ENCODE measurements at places on chromosomes 4 and X.

DNA sequence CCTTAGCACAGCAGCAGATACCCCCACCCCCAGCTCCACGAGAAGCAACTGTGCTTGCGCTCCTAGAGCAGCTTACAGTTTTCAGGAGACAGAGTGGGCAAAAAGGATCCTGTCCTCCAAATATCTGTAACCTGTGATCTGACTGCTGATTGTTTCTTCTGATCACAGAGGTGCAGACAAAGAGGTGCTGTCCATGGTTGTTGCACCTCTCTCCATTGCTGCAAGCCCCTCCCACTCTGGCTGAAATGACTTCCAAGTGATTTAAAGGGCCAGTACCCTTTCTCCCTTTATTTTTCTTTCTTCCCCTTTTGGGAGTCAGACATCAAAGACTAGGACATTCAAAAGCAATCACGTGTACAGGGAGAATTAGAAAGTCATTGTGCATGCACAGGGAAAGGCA, 205.3 kb upstream of the GEMIN8 start:
- DNase-seq = peak; percentile 5

DNA sequence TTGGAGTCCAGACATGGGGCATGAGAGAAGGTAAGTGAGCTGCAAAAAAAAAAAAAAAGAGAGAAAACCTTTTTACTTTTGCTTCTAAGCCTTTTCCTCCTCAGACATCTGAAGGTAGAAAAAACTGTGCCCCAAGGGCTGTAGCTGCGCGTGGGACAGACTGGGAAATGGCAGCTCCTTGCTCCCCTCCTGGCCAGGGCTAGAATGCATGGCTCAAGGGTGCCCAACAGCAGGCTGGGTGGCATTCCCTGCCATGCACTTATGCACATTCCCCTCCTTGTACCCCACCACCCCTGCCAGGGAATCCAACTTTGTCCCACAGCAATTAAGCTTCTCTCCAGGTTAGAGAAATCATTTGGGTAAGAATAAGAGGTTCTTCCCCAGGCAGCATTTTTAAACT, 421.2 kb downstream of the TRAM1L1 start:
- DNase-seq = no peak

DNA sequence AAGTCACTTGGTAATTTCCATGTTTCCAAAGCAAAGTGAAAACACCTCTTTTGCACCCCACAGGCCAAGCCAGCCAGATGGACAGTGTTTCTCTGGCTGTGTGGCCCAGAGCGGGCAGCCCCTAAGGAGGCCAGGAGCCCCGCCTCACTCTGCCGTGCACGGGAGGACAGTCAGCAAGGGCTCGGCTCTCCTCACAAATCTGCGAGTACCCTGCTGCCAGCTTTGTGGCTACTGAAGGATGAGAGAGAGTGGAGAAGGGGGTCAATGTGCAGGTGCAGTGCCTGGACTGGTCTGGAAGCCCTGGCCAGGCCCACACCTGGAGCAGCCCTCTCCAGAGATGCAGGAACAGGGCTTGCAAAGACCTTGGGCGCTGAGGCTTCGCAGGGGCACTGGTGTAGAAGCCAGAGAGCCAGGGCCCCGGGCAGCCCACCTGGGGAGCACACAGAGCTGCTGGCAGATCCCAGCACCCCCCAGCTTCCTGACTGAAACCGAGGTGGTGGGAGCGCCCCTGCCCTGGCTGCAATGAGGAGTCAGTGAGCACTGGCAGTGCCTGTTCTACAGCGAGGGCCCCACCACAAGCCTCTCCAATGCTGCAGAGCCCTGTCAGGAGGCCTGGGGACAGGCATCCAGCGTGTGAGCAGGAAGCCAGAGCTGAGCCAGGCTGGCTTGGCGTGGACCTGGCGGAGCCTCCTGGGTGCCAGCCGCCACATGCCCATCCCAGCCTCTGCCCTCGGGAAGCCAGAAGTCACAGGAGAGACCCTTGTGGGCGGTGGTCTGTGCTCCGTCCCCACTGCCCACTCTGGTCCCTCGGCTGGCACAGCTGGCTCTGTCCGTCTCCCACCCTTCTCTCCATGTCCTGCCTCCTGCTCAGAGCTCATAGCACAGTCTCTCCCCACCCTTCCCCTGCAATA, 3.9 kb downstream of the SPON2 start:
- no peak for DNase-seq

GRCh38 chrX:72346302-72346949, 40.7 kb upstream of the CITED1 start:
- no peak for DNase-seq

GRCh38 chr4:156976147-156976546, 4.5 kb upstream of the PDGFC start:
- DNase-seq = no peak

GRCh38 chr4:78560296-78560963, 8.9 kb downstream of the ANXA3 start:
- no peak for DNase-seq

DNA sequence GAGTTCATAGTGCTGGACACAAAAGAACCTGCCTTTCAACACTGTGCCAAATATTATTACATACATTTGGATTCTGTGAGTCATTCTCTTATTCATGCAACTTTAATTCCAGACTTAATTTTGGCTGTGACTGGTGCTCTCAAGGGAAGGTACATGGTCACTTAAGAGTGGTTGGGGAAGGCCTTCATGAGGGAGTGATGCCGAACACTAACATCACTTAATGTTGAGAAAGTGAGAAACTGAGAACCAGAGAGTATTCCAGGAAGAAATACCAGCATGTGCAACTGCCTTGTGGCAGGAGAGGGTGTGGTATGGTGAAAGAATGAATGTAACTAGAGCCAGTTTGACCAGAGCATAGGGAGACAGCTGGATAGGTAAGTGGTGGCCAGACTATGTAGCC, 41.5 kb upstream of the FHDC1 start:
- no peak for DNase-seq

- no peak for DNase-seq
Observed at GRCh38 chr4:74117024-74117534, 18.1 kb upstream of the CXCL2 start.

DNA sequence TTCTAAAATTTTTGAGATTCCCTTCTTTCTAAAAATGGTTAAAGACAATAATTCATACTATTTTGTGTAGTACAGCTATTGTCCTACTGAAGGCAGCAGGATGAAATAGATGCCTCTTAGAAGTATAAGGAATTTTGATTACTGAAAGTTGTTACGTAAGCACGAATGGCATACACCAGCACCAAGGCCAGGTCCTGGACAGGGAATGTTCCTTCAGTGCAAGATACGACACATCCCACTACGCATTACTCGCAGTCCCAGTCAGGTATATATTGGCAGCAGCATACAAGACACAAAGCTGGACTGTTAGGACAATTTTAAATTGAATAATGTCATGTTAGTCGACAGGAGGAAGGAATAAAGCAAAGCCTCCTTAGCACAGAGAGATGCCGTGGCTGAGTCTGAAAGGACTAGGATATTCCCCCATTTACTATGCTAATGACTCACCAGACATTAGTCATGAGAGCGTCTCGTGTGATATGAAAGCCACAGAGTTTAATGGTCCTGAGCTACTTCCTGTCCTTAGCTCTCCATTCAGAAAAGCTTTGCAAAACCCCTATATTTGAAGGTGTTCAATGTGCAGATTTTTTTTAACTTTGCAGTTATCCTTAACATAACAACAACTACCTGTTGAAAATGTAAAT, 504.3 kb downstream of the FAM133A start:
- DNase-seq = no peak

GRCh38 chr4:121767166-121767565, 2.2 kb upstream of the SMIM43 start:
- DNase-seq = no peak

- no peak for DNase-seq
Observed at GRCh38 chr4:158395889-158396288, 125.8 kb upstream of the RXFP1 start.

GRCh38 chrX:132673331-132673730, 184.5 kb upstream of the MBNL3 start:
- DNase-seq = no peak

DNA sequence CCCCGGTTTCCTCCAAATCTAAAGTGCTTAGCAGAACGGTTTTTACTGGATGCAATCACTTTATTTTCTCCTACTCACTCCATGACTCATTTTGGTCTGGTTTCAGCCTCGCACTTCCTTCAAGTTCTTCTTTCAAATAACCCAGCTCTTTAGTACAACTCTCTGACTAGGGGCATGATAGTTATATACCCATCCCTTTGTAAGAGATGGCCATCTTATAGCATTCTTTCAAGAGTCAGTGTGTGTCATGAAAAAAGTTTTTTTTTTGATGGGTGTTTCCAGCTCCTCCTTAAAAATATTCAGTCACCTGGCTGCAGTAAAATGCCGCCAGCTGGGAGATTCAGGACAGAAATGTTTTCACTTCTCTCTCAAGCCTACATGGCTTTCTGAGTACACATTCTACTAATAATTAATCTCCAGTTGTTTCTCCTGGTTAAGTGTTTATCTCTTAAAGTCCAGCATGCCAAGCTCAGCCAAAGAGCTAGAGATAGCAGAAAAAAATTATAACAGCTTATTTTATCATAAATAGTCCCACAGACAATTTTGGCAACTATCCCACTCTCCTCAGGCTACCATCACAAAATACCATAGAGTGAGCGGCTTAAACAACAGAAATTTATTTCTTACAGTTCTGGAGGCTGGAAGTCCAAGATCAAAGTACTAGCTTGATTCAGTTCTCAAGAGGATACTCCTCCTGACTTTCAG, 139.3 kb downstream of the GASK1B start:
- DNase-seq = peak; percentile 18

DNA sequence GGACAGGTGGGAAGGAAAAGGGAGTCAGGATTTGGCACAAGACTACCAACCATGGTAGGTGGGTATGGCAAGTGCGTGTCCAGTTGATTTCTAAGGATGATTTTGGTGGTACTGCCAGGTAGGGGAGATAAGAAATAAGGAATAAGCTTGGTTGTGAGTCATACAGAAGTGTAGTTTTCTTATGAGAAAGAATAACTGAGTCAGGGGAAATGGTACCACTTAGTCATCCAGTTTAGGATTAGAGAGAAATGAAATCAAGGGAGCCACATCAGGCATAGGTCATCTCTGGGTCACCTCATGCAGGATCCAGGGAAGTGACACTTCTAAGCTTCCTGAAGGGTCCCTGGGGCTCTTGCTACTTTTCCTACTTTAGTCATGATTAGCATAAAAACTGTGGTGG, 107.1 kb upstream of the C1GALT1C1 start:
- no peak for DNase-seq

DNA sequence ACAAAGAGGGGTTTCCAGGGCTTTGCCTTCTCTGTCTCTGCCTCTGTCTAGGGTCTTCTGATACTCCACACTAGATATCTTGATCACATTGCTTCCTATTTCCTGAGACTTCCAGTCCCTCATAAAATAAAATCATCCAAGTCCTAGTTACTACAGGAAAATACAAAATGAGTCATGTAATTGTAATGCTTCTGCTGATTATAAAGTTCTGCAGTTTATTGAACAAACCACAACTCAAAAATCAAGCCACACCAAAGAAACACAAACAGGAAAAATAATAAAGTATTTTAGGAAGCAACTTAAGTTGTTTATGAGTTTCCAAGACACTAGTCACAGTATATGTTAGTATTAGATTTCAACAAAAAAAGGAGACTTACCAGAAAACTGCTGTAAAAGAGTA, 695.1 kb upstream of the GALNTL6 start:
- DNase-seq = no peak

GRCh38 chr4:151304755-151305154, 20.6 kb downstream of the SH3D19 start:
- no peak for DNase-seq

DNA sequence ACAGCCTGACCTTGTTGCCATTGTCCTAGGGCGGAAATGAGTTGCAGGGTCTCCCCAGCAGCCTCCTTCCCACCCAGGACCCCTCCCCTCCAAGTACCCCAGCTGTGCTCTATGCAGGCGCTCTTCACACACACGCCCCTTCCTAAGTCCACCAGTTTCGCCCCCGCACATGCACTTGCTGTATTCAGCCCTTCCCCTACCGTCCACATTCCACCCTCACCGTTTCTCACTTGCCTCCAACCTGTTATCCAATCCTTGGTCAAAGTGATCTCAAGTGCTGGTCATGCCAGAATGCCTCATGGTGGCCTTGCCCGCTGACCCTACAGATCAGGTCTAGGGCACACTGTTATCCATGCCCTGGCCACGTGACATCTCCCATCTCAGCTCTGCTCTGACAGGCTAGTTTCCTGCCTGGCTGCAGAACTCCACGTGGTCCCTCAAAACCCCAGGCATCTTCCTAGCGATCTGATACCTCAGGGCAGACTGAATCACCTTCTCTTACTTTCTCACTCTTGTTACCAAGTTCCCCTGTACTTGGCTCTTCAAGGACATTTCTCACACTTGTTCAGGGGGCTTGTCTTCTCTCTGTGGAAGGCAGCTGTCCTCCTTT, 39.7 kb downstream of the NSG1 start:
- no peak for DNase-seq

DNA sequence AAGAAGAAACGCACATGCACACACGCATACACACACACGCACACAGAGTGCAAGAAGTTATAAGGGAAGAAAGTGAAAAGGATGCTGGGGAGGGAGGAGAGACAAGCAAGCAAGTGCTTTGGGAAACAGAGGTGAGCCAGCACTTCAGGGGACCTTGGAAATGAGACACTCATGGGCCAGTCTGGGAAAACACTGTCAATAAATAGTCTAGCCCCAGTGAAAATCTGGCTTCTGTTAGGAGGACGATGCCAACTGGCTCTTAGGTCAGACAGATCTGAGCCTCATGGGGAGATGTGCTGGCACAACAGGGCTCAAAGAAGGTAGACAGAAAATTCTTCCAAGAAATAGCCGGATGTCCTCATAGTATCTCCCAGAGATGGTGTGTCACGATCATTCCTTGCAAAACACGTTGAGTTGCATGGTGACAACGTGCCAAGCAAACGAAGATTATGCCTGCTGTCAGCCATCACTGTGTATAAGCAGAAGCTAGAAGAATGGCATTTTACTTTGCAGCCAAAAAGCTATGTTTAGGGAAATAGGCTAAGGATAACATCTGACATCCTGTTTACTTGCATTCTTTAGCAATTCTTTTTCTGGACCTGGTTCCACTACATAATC, 557 bp upstream of the ARHGEF6 start:
- DNase-seq = no peak

GRCh38 chr4:177220376-177220775, 89.3 kb upstream of the NEIL3 start:
- peak; percentile 8 for DNase-seq

DNA sequence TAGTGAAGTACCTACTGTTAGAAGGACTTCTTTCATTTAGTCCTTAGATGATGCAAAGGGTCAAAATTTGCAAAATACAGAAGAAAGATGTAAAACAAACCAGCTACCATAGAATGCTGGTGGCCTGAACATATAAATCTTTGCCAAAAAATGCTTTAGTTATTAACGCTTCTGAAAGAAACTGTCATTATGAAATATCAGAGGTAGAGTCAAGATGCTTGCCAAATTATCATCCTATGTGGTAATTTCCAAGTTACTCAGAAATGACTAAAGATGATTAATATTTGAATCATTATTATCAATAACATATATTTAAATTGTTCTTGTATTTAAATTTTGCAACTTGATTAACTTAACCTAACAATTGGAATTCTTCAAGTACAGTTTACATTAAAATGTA, 588.4 kb upstream of the FAM241A start:
- DNase-seq = no peak

- no peak for DNase-seq
Observed at GRCh38 chr4:54278216-54278615, 49.1 kb downstream of the PDGFRA start.

- no peak for DNase-seq
Observed at GRCh38 chrX:80412042-80412441, 8.2 kb upstream of the TENT5D start.

GRCh38 chrX:115067812-115068211, 50.4 kb upstream of the IL13RA2 start:
- DNase-seq = no peak

GRCh38 chrX:38489341-38489740, 72.0 kb upstream of the TSPAN7 start:
- DNase-seq = no peak
